CD4-positive, alpha-beta T cell treated with Interleukin-4 for 1 hour (primary cell): ENCODE measurements at places on chromosomes 6 and 20.

DNA sequence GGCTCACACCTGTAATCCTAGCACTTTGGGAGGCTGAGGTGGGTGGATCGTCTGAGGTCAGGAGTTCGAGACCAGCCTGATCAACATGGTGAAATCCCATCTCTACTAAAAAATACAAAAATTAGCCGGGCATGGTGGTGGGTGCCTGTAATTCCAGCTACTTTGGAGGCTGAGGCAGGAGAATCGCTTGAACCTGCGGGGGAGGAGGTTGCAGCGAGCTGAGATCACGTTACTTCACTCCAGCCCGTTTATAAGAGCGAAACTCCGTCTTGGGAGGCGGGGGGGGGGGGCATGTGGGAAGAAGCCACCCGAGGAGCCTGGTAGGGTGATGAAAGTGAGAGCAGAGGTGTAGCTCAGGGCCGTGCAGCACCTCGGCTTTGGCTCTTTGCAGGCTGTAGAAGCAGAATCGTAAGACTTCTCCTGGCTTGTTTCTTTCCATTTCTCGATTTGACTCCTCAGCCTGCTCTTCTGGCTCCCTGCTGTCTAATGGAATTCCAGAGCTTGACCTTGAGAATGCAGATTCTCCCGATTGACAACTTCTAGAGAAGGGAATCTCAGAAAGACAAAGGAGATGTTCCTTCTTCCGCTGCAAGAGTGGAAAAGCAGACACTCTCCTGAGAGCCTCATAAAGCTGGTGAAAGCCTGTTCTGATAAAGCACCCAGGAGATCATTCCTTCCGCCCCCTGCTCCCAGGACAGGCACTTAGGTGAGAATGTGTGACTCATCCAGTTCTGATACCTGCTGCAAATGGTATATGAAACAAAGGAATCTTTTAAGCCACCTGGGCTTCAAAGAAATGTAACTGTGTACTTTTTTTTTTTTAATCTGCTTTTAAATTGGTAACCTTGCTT is 26.0 kb upstream of the PPP1R16B start:
- no peak for DNase-seq

DNA sequence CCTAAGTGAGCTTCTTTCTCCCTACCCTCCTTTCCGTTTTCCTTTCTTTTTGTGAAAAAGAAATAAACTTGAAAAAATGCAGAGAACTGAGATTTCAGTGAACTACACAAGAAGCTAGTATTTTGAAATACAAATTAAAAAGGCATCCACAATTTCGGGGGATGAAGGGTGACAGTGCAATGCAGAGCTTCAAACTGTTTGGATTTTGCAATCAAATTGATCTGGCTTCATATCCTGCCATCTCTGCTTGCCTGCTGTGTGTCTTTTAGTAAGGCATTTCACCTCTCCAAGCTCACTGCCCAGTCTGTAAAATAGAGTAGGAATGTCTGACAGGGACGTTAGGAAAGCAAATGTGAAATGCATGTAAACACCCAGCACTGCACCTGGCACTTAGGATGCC is 258.0 kb downstream of the HACE1 start:
- DNase-seq, result no peak

GRCh38 chr6:109284675-109285074 is 97.6 kb downstream of the CD164 start:
- no peak for DNase-seq

DNA sequence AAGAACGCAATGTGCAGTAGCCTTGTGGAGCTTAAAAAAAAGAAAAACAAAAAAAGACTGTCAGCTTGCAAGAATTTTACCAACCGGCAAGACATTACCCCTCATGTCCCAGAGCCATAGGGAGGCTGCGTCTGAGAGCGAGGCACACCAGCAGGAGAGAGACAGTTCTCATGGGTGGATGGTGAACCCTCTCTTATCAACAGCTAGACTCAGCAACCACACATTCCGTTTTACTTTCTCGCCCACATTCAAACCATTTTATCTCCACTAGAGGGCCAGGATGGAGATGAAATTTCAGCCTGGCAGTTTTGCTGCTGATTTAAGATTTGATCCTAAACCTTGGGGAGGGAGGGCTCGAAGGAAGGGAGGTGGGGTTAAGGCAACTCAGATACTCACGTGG is 247.0 kb downstream of the ATXN1 start:
- DNase-seq, result peak; percentile 44

DNA sequence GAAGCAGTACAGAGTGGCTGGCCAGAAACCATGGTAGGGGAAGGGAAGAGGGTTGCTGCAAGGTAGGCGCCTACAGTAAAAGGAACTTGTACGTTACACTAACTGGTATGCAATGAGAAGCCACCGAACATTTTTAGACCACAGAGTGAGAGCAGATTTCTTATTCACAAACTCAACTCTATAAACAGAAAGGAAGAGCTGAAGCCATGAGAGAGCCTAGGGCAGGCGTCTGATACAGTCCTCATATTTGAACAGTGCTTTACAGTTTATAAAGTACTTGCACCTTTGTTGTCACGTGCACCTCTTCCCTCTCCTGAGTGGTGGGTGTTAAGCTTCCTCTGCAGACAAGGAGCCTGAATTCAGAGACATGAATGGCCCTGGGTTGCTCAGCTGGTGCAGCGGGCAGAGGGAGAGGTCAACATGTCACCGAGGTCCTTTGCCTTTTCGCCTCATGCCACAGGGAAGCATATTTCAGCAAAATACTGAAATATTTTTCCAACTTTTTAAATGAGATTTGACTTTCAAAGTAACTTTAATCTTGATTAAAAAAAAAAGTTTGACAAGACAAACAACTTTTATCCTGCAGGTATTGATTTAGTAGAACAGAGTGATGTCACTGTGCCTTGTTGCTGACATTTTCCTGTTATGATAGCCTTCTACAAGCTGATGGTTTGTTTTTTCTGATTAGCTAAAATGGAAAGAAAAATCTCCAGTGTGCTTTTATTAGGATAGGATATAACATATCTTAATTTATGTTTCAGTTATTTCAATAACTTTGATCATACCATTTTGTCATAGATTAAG is 23.8 kb downstream of the UST start:
- DNase-seq, result no peak

GRCh38 chr6:47057830-47058540 is 15.9 kb upstream of the ADGRF1 start:
- no peak for DNase-seq
